ENCODE measurements at places on chromosomes 1 and 21.
A peak's percentile ranks its signal among the peaks of the same experiment; 100 is the strongest.

GRCh38 chr1:1358433-1359271, at the start of gene MXRA8:
MXRA8 (minus strand) TSS chr1:1358555; CDS start chr1:1358504, 51 bp downstream.
- DNase-seq, result peak; percentile 37

DNA sequence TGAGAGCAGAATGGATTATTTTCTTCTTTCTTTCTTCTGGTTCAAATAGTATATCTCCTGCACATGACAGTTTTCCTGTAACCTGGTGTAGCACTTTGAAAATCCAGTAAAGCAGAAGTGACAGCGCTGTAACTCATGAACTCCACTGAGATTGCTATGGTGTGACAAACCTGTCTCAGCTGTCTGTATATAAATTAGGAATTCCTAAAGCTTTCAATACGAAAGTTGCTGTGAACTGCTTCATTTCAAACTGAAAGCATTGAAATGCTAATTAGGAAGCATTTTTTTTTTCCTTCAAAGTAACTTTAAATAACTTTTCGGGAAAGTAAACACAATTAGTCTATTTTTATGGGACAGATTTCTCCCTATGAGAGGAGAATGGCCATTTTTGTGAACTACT, 646.9 kb upstream of the ZP4 start:
- DNase-seq, result no peak

DNA sequence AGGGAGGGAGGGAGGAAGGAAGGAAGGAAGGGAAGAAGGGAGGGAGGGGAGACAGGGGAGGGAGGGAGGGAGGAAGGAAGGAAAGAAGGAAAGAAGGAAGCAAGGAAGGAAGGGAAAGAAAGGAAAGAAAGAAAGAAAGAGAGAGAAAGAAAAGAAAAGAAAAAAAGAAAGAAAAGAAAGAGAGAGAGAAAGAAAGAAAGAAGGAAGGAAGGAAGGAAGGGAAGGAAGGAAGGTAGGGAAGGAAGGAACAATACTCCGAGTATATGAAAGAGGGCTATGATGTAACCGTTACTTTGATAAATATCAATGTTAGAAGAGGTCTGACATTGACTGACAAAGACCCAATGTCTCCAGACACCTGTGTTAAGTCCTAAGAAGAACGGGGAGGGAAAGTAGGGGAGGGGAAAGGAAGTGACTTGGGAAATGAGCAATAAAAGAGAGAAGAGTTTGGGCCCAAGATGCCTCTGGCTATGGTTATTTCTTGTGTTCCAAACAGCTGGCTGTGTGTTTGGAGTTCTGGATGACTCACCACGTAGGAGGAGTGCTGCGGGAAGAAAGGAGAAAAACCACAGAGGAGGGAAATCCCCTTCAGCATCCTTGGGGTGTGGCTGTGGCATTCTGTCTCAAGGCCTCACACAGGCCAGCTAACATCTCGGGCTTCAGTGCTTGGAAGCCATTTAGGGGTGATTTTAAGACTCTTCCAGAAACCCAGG, 37.0 kb upstream of the RXRG start:
- DNase-seq, result peak; percentile 7

- no peak for DNase-seq
Observed at GRCh38 chr1:154822717-154823116, 47.4 kb downstream of the KCNN3 start.

GRCh38 chr1:197356723-197357533, 88.9 kb downstream of the CRB1 start:
- no peak for DNase-seq

DNA sequence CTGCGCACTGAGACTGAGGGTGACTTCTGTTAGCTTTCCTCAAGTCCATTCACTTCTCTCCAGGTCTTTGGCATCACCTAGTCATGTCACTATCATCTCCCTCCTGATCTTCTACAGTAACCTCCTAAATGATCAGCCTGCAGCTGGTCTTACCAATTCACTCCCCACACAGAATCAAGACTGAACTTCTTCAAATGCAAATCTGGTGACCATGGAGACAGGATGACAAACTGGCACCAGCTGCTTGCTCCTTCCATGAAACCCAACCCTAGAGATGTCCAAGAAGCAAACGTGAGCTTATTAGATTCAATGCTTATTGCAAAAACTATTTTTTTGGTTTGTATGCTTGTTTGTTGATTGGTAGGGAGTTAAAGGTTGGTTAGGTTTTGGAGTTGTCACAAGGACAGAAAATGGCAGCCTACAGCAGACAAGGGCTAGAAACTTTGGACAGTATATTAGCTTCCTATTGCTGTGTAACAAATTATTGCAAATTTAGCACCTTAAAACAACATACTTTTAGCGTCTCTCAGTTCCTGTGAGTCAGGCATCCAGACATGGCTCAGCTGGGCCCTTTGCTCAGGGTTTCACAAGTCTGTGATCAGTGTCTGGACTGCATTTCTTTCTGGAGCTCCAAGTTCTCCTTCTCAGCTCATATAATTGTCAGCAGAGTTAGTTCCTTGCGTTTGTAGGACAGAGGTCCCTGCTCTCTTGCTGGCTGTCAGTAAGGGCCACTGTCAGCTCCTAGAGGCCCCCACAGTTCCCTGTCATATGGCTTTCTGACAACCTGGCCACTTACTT, 53.3 kb upstream of the GJA8 start:
- no peak for DNase-seq

- DNase-seq, result no peak
Observed at GRCh38 chr1:226149806-226150205, 36.7 kb downstream of the ACBD3 start.

DNA sequence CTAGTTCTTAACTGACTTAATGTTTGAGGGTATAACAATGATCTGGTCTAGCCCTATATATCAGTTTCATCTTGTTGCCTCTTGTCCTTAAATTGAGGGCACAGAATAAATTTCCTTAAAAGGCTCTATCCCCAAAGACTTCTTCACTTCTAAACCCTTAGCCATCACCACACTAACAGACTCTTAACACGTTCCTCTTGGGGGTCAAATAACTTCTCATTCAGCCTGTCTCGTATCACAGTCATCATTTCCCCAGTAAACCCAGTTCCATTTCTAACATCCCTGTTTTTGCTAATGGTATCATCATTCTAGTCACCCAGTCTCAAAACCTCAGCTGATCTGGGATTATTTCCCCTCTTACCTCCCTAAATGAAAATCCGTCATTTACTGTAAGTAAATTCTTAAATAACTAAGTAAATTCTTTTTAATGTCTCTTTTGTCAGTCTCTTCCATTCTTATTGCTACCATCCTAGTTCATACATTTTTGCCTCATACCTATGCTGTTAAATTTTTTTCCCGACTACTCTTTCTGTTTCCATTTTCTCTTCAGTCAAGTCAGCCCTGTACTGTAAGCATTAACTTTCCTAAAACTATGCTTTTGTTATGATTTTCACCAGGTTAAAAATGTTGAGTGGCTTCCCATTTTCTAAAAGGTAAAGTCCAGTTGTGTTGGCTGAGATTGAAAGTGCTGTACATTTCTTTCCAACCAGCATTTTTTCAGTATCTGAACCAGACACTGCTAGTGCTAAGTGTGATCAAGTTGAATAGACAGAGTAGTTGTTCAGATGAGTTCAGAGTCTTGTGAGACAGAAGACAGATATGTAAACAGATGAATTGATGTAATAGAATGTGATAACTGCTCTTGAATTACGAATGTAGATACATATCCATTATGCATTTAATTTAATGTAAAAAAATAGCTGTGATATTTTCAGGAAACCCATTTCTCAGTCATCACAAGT, 6.9 kb downstream of the CTTNBP2NL start:
- DNase-seq, result no peak

GRCh38 chr1:23984417-23985186, 4.5 kb upstream of the SRSF10 start:
- no peak for DNase-seq

DNA sequence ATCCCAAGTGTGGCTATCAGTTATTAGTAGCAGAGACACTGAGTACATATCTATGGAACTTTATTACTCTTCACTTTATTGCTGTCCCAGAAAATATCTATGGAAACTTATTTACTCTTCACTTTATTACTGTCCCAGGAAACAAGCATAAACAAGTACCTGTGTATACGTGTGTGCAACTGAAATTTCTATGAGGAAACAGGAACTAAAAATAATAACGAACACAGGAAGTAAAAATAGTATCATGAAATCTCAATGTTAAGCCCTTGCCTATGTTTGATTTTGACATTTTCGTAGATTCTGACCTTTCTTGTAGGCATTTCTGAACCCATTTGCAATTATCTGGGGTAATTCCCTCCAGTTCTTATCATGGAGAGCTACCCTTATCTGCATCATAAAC, 64.9 kb upstream of the KRTAP19-8 start:
- DNase-seq, result no peak

DNA sequence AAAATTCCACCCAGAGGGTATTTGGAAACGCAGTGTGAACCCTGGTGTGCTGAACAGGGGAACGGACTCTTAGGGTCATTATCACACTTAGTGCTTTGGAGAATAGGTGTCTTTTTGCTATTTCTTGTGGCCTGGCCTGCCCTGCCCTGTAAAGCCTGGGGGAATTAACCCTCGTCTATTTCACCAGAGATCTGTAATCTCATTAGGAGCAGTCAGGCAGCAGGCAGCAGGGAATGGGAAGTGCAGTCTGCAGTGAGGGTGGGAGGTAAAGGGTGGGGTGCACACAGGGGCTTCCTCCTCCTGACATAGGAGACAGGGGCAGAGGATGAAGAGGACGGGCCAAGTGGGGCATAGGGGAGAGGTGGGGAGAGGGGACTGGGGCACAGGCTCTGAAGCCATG, 1.1 kb upstream of the SLC1A7 start:
- DNase-seq, result no peak

DNA sequence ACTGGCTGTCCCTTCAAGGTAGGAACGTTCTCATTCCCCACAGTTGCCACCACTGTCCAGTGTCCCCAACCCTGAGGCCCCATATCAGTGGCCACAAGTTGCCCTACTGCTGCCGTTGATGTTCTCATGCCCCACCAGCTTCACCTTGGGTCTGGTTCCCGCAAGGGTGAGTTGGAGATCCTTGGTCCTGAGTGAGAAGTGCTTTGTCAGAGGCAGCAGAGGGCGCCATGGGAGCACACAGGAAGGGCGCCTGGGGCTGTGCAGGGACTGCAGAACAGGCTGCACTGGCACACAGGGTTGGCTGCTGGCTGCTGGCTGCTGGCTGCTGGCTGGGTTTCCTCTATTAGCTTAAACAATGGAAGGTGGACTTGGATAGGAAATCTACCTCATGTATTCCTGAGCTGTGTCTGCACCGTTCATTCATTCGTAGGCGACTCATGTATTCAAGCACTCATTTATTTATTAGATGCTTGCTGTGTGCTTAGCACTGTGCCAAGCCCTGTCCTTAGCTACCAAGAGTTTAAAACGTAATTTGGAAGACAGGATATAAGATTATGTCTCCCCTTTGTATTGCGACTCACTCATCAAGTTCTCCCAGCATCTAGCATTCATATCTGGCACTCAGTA, 2.1 kb upstream of the S100A9 start:
- no peak for DNase-seq

DNA sequence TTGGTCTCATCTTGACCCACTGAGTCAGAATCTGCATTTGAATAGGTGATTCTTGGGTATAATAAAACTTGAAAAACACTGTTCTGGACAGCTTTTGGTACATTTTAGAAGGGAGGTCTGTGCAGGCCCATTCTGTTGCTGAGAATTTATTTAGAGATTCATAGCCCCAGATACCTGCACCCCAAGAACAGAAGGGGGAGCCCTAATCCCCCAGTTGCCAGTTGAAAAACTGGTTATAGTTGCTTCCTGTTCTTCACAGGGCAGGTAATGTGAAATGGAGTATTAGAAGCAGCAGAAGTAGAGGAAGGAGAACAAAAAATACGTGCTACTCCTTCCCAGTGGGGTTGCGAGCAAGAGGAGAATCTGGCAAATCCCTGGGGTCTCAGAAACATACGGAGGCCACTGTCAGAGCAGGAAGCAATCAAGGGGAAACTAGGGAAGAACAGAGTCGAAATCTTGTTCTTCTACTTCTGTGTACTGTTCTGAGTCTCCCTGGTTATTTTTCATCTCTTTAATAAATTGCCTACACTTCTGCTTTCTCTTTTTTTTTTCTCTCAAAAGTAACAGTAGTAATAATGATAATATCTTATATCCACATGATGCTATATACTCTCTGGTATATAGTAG, 4.6 kb upstream of the CLCA2 start:
- no peak for DNase-seq

DNA sequence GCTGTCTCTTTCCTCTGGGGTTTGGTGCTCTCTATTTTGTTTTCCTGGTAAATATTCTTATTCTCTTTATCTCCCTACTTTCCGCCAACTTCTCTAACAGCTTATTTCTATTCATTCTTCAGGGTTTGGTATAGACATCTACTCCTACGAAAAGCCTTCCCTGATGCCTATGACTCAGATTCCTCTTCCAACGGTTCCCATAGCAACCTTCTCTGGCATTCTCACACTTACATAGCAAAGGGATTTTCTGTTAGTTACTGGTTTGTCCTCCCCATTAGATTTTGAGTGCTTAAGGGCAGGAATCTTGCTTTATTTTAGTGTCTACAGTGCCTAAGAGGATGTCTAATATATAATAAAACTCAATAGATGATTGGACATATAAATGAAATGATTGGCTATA, 407.6 kb upstream of the DEPDC1 start:
- no peak for DNase-seq

- no peak for DNase-seq
Observed at GRCh38 chr1:8578132-8578877, 239.1 kb downstream of the RERE start.

DNA sequence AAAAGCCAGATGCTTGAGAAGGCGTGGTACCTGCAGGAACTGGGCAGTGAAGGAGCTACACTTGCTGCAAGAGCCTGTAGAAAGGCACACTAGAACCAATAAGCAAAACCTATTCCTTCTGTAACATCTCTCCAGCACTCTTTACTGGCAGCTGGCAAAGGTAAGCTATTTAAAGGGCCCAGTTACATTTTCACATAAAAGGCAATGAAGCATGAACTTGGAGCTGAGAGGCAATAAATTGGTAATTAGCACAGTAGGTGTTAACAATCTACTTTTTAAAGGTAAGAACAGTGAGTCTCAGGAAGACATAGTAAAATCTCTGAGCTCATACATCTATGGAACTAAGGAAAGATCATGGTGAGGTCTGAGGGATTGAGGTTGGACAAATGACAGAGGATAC, 167.1 kb upstream of the OLFM3 start:
- DNase-seq, result no peak

- no peak for DNase-seq
Observed at GRCh38 chr21:38787461-38788274, 18.1 kb upstream of the ETS2 start.

GRCh38 chr1:208101661-208102431, 142.3 kb downstream of the PLXNA2 start:
- DNase-seq, result no peak

- DNase-seq, result no peak
Observed at GRCh38 chr1:227766015-227766634, 30.9 kb downstream of the SNAP47 start.

- no peak for DNase-seq
Observed at GRCh38 chr1:20472860-20473711, 12.9 kb downstream of the CAMK2N1 start.

- no peak for DNase-seq
Observed at GRCh38 chr1:117857418-117857817, 72.0 kb downstream of the GDAP2 start.

DNA sequence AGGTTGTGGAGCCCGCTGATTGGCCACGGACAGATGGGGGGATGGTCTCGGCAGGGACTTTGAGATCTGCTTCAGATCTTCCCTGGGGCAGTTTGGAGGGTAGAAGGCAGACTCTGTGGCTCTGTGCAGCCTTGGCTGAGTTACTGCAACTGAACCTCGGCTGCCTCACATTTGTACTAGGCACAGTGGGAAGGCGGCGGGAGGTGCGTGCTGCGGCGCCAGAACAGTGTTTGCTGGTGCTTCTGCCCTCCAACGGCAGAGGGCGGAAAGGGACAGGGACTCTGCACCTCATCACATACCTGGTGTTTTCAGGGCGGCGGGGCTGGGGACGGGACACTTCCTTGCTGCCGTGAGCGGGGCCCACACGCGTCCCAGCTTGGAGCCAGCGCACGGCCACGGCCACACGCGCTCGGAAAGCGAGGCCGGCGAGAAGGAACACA, 26.2 kb downstream of the SLC66A1 start:
- no peak for DNase-seq
